CD4-positive, alpha-beta T cell treated with Interleukin-15 for 4 hours (primary cell): ENCODE measurements at places on chromosomes 7 and 10.

DNA sequence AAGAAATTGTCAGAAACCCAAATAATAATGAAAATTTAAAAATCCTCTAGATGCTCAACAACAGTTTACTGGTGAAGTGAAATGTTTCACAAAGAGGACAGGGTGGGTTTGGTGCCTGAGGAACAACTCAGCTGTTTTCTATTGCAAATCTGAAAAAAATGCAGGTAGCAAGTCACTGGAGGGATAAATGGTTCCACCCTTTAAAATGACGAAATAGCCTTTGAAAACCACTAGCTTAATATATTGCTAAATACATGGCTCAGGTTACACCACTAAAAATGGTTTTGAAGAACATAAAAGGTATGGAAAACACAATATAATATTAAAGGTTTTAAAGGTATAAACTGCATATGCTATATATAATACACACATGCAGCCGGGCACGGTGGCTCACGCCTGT lies 69.5 kb downstream of the LMBR1 start:
- DNase-seq: no peak

- no peak for DNase-seq
These were observed 89.8 kb upstream of the ANLN start for GRCh38 chr7:36299823-36300341.

DNA sequence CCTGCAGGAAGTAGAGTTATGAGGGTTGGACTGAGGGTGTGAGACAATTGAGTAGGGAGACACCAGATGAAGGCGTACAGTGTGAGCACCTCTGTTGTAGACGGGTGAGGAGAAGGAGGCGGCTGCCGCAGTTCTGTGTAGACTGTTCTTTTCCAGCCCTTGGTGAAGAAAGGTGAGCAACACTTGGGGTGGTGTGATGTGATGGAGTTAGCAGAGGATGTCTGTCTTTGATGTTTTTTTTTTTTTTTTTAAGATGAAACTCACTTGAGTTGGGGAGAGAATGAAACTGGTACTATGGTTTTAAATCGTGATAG lies 42.8 kb upstream of the RNF216 start:
- DNase-seq: peak; percentile 70

- DNase-seq: no peak
These were observed 760.0 kb upstream of the SORCS1 start for GRCh38 chr10:107924458-107924857.

- DNase-seq: no peak
These were observed 94.2 kb downstream of the NKX6-2 start for GRCh38 chr10:132691711-132692153.
